Midbrain (tissue), 1 donor: ENCODE measurements at places on chromosomes 5 and 9.
A peak's percentile ranks its signal among the peaks of the same experiment; 100 is the strongest.

DNA sequence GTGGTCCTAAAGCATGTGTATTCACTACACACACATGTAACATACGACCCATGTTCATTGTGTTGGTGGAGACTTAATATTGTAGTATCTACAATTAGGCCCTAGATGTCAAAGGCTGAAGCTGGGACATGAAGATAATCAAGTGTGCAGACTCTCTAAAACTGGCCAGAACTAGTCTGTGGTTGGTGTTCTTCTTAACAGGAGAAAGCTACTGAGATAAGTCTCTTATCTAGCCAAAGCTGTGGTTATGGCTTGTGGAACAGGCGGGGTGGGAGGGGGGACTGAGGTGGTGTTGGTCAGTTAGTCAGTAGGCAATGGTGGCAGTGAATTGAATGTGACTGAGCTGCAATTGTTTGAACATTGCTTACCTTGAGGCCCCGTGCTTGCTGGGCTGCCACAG lies 112.7 kb upstream of the SLC24A2 start:
- no peak for DNase-seq

- no peak for DNase-seq
These were observed 822 bp downstream of the RASEF start for GRCh38 chr9:83061990-83062650.

DNA sequence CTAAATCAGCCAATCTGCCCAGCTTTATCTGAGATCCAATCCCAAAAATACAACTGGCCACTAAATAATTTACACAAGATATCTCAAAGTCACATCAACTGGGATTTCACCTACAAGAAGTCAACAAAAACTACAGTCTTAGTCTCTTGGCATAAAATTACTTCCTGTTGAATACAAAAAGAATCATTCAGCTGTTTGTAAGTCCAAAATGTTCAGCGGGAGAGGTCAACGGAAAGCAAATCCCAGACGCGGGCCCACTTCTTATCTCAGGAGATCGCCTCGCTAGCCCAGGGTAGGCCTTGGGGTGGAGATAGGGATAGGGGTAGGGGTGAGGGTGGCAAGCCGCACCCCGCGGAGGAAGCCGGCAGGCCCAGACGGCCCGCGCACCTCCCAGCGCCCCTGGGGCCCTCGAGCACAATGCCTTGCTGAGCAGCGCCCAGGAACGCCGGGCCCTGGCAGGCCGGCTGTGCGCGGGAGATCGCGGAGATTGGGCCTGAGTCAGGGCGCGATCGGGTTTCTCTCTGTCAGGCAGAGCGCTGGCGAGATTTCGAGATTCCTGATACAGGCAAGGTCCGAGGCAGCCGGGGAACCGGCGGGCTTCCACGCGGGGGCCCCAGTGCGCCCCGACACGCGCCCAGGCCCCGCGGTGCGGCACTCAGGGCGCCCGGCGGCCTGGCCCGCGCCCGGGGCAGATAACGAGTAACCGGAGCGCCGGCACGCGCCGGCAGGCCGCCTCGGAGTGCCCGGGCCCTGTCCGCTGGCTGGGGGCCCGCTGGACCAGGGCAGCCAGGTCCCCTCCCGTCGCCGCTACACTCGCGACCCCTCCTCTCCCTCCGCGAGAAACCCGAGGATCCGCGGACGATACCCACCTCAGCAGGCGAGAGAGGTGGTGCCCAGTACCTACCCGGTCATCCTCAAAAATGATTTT lies 601 bp downstream of the HINT1 start:
- DNase-seq, result peak; percentile 67

- DNase-seq, result no peak
These were observed 67.8 kb downstream of the RASGEF1C start for GRCh38 chr5:180141068-180141660.

DNA sequence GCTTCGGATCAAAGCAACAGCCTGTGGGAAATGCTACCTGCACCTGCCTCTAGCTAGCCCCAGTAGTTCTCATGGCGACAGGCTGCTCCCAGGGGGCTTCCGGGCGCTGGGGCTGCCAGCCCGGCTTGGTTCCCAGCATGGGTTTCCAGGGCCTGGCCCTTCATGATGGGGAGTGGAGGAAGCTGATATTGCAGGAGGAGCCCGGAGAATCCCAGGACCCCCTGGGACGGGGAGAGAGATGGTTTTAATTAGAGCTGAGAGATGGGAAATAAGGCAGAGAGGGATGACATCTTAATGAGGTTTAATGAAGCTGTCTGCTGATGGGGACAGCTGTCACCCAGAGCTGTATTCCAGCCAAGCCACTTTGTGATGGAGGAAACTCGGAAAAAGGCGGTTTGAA lies 78.6 kb downstream of the CFAP77 start:
- no peak for DNase-seq

DNA sequence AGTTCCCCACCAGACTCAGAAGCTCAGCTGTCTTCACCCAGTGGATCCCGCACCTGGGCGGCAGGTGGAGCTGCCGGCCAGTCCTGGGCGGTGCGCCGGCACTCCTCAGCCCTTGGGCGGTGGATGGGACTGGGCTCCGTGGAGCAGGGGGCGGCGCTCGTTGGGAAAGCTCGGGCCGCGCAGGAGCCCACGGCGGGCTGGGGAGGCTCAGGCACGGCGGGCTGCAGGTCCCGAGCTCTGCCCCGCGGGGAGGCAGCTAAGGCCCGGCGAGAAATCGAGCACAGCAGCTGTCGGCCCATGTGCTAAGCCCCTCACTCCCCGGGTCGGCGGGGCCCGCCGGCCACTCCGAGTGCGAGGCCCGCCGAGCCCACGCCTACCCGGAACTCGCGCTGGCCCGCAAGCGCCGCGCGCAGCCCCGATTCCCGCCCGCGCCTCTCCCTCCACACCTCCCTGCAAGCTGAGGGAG lies 560.0 kb downstream of the BRINP1 start:
- DNase-seq, result no peak

DNA sequence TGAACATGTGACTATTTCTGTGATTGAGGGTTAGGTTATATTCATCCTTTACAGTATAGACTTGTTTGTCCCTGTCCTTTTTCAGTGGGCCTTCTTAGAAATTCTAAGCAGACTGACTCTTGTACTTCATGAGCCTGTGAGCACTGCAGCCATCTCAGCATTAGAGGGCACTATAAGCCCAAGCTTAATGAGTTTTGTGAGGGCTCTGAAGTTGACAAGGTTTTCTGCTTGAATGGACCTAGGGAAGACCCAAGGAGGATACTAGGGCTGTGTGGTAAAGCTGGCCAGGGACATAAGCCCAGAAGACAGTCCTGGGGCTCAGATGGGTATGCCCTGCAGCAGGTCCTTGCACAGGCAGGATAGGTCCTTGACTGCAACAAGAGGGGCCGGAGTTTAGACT lies 126.5 kb downstream of the MRPS30 start:
- DNase-seq, result no peak

- no peak for DNase-seq
These were observed 17.4 kb downstream of the FYB1 start for GRCh38 chr5:39201781-39202596.

DNA sequence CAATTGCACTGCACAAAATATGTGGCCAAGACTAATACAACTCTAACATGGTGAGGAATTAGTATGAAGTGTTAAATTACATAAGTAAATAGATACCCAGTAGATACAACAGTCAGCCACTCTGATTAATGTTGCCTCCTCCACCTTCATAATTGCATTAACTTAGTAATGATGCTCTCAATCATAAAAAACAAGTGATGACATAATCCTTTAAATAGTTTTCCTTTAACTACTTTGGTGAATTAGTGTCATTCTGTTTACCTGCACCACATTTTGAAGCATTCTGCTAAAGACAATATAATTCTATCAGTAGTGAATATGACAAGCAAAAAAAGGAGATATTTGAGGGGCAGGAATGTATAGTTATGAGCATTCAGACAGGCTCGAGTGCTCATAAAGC lies 265.9 kb upstream of the SLC24A2 start:
- DNase-seq, result no peak

DNA sequence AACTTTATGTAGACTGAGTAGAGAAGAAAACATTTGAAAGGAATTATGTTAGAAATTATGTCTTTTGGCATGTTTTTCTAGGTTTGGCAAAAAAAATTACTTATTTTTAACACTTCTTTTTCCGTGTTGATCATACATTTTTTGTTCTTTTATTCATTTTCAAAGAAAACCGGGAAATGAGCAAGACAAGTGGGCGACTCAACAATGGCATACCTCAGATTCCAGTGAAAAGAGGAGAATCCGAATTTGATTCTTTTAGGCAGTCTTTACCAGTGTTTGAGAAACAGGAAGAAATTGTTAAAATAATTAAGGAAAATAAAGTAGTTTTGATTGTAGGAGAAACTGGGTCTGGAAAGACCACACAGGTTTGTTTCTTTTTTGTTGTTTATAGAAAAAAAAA lies 12.9 kb downstream of the YTHDC2 start:
- no peak for DNase-seq

DNA sequence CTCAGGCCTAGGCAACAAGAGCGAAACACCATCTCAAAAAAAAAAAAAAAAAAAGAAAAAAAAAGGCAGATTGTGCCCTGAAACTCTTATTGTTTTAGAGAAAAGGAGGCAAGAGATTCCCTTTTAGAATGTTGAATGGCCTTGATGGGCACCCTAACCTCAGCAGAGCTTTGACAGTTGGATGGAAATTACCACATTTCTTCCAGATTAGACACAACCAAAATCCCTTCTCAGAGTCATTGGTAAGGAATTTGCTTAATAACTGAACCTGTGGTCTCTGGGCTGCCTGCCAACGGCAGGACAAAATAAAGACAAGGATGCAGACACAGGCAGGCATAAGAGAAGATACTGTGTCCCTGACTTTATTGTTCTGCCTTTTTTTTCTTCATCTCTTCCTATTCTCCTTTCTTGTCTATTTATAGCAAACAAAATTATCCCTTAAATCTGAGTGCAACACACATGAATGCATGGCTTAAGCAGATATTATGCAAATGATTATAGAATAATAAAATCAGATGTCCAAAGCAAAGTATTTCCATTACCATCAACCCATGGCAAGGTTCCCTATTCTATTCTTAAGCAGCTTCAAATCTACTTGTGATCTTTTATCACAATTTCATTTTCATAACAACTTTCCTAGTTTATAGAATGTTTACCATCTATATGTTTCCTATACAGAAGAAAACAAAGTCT lies 37.3 kb upstream of the TRIO start:
- no peak for DNase-seq

- no peak for DNase-seq
These were observed 68.7 kb downstream of the CRB2 start for GRCh38 chr9:123424552-123425225.

DNA sequence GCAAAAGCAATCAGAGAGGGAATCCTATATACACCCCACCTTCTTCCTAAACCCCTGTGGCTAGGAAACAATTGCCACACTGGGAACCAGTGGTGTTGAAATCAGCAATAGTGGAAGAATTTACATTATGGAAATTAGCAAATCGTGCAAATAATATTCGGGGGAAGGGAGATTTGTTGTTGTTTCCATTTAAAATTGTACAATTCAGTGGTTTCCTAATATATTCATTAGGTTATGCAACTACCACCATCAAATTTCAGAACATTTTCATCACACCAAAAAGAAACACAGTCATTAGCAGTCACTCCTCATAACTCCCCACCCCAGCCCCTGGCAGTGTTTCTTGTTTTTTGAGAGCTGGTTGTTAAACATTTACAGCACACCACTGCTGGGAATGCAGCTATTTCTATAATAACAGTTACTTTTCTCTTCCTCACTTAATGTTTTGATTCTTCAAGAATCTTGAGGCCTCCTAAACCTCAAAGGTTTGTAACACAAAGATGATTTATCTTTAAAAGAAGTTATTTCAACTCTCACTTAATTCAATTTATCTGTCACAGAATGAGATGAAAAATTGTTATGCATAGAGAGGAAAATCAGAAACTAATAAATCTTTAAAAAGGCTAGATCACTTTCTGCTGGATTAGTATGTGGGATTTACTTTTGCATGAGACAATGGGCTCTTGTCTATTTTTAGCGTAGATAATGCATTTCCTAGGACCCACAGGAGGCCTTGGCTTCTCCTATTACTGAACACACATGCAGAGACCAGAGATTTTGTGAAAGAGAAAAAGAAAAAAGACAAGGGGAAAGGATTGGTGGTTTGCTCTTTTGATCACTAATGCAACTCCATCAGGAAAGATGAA lies 91.8 kb upstream of the DAPK1 start:
- peak; percentile 3 for DNase-seq

GRCh38 chr5:149603210-149603609 lies 21.9 kb downstream of the ARHGEF37 start:
- DNase-seq, result no peak

- no peak for DNase-seq
These were observed 571.3 kb upstream of the CLINT1 start for GRCh38 chr5:158430166-158430797.

DNA sequence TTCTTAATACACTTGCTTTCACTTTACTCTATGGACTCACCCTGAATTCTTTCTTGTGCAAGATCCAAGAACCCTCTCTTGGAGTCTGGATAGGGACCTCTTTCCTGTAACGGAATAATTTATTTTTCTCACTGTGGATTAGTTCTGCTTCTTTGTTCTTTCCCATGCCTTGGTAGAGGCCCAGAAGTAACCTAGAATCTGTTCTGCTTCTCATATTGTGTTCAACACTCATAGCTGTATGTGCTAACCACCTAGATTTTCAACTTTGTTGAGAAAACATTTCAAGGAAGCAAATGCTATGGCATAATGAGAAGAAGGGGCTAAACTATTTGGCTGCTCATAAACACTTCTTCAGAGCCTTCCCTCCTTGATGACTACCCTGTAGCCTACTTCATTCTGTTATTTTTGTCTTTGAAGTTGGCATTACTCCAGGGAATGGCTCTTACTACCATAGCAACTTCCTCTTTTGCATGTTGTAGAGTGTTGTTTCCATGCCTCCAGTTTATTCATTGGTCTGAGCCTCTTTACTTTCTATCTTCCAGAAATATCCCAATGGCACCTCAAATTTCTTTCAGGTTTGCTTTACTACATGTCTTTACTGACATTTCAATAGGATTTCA lies 74.3 kb downstream of the KIAA0825 start:
- DNase-seq, result peak; percentile 16

GRCh38 chr9:91824601-91825305 lies 125.3 kb downstream of the ROR2 start:
- no peak for DNase-seq
